ENCODE measurements at places on chromosomes 16 and 17.

DNA sequence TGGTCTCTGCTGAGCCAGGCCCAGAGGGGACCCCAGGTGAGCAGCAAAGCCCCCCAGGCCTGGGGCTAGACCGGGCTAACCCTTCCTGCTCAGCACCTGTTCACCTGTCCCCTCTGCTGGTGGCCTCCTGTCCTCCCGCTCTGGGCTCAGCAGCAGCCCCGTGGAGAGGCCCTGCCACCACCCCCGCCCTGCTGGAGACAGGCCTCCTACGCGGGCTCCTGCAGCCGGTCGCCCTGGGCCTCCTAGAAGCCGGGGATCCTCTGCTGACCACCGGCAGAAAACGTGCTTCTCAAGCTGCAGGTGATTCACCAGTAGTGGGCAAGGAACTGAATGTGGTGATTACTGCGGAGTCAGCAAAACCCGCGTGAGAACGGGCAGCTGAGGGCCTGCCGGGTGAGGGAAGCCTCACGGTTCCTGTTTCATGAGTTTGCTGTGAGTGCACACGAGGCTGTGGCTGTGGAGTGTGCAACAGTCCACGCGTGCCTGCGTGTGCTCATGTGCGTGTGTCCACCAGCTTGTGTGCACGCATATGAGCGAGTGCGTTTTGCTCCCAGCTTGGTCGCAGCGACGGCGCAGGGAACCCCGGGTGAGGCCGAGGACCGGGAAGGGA lies 792 bp downstream of the SECTM1 start:
- no peak for DNase-seq

- peak; percentile 27 for DNase-seq
Observed at GRCh38 chr16:11361701-11362451, 16.6 kb downstream of the RMI2 start.

DNA sequence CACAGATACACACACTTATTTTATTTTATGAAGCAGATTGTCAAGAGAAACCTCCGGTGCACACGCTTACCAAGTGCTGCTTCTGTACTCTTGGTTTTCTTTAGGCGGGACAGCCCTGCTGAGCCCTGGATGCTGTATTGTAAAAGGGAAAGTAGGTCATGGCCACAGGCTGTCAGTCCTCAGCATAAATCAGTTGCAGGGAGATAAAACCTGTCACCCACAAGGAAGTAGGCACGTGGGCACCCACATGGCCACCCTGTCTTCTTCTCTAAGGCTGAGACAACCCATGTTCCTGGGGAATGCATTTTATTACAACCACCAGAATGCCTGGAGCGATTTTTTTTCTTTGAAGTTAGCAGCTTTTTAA lies 59.3 kb downstream of the ASIC2 start:
- peak; percentile 7 for DNase-seq

GRCh38 chr16:228151-228851 lies 948 bp downstream of the LUC7L start:
- DNase-seq = peak; percentile 54

GRCh38 chr16:65922923-65923322 lies 443.6 kb upstream of the CDH5 start:
- no peak for DNase-seq

DNA sequence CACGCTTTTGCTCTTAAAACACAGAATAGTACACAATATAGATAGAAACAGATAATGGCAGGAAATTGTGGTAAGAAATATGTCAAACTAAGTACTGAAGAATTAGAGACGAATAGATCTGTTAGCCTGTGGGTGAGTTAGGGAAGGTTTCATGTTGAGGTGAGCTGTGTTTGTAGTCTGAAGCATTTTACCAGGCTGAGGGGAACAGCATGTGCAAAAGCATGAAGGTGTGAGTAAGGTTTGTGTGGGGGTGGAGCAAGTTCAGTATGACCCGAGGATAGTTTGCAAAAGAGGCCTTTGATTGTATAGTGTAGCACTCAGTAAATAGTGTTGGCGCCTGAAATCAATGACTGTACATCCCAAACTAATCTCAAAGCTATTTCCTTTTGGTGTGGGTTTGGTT lies 13.8 kb downstream of the IGSF6 start:
- DNase-seq = no peak

DNA sequence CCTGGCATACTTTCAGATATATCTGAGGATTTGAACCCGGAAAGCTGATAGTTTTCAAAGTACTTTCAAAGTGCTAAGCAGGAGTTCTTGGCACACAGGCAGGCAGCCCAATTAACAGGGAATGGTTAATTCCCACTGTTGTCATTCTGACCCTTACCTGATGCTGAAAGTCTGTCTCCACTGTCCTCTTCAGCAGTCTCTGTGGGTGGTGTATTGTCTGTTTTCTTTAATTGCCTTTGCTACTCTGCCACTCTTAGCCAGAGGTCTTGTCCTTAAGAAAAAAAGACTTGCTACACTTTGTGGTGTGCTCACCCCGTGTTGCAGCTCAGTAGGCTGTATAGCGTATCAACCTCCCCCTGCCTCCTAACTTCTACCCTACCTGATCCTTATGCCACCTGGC lies 63.2 kb upstream of the SLC12A3 start:
- DNase-seq = no peak

DNA sequence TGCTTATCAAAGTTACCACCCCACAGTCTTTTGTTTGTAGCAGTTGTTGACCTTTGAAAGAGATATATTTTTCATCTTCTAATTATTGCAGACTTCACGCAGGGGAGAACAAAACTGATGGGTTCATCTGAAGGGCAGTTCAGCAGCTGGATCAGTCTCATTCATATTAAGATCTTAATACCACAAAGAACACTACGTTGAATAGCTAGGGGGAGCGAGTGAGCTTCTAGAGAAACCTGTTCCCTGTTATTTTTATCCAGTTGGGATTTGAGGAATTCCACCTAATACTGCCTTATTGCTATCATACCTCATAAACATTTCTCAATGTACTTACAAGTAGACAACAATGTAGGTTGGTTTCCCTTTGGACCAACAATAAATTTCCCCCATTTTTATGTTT lies 306.1 kb upstream of the KIF2B start:
- DNase-seq = no peak

GRCh38 chr16:77531752-77532151 lies 96.9 kb upstream of the ADAMTS18 start:
- DNase-seq = no peak

DNA sequence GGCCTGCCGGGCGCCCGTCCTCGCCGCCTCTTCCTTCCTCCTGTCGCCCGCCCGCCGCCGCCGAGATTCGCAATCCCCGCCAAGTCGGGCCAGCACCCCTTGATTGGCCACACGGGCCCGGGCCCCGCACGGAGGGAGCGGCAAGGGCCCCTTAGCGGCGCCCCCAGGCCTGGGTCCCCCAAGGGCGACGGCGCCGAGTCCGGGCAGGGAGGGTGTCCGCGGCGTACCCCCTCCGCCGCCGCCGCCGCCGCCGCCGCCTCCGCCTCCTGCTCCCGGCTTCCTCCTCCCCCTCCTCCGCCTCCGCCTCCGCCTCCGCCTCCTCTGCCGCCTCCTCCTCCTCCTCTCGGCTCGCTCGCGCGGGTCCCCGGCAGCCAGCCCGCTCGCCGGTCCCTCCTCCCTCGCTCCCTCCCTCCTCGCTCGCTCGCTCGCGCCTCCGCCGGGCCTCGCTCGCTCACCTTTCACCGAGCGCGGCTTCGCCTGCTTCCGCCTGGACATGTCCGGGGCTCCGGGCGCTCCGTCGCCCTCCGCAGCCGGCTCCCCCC lies 561 bp downstream of the ZNF423 start:
- DNase-seq = peak; percentile 44

DNA sequence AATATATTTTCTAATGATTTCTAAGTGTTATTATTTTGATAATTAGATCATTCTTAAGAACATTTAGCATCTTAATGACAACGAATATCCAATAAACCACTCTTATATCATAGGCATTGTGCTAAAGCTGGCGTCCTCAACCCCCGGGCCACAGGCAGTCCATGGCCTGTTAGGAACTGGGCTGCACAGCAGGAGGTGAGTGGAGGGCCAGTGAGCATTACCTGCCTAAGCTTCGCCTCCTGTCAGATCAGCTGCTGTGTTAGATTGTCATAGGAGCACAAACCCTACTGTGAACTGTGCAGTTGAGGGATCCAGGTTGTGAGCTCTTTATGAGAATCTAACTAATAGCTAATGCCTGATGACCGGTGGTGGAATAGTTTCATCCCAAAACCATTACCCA lies 3.7 kb downstream of the DUXB start:
- DNase-seq = no peak

DNA sequence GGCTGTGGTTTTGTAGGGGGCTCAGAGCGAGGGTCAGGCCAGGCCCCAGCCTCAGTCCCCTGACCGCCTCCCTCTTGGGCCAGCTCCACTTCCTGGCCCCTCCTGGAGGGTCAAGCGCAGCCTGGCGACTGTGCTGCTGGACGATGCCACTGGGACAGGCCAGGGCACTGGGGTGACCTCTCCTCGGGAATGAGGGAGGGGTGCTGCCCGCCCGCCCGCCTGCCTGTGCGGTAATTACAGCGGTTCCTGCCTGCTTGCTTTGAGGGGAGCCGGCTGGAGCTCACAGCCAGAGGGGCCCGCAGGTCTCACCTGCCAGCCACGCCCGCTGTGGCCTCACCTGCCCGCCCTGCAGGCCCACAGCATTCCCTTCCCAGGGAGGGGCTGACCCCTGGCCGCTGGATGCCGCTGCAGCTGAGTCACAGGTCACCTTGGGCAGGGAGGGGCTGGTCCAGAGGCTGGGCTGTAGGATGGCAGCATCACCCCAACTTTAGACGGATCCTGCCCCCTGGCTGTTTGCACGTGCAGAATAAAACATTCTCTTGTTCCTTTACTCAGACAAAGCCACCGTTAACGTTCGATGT lies 76.7 kb upstream of the CBX4 start:
- DNase-seq = no peak

DNA sequence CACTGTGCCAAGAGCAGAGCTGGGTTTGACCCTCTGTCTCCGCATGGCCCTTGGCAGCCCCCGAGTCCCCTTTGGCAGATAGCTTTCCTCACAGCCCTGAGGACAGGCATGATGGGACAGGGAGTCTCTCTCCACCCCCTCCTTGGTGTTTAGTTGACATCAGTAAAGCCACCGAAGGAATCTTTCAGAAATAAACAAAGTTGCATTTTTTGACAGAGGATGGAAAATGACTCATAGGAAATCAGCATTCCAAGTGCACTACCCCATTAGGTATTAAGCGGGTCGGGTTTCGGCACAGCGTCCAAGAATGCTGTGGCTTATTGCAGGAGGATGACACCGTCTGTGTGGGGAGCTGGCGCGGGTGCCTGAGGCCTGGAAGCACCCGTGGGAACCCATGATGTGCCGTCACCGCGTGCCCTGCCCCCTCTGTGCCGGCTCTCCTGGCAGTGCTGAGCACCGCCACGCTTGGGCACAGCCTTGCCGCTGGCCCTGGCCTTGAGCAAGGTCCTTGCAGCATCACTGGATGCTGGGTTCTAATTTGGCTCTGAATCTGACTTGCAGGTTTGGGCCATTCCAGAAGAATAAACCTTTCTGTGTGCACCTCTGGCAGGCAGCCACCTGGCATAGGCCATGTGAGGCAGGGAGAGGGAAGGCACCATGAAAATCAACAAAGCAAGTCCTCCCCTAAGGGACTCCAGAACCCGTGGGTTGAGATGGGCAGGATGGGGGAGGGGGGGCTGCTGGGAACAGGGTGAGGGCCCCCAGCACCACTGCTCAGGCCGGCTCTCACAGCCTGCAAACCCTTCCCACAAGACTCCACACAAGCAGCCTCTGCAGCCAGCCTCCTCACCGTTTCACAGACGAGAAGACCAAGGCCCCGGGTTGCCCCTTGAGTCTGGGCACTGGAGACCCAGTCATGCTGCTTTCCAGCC lies 50.5 kb upstream of the ZNF469 start:
- no peak for DNase-seq

GRCh38 chr17:76625496-76625895 lies 18.1 kb downstream of the ST6GALNAC1 start:
- DNase-seq = no peak

DNA sequence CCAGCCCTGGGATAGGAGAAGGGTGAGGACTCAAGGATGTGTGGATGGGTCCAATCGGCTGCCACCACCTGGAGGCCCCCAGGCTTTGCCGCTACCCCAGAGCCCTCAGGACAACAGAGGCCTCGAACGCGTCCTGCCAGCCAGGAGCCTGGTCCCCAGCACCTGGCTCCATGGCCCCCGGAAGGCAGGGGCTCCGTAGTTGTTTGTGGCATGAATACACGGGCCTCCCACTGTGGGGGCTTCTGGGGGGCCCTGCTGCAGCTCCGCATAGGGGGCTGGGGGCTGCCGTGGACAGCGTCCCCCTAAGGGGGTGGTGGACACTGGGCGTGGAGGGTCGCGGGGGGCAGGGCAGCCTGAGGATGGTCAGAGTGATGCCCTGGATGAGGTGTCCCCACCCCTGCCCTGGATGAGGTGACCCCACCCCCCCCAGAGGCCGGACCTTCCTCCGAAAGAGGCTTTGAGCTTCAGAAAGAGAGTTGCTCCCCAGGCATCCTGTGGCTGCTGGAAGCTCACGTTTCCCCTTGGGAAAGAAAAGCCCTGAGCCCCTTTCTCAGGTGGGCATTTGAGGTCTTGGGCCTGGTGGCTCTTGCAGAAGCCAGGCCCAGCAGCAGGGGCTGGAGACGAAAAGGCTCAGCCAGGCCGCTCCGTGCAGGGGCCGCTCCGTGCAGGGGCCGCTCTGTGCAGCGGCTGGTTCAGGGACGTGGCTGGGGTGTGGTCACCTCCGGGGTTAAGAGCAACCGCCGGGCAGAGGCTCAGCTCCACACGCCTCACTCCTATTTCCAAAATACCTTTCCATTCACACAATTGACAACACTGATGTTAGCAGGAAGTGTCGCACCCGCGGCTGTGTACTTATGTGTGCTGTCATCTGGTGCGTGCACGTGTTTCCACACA lies 40.3 kb upstream of the GNG13 start:
- no peak for DNase-seq

DNA sequence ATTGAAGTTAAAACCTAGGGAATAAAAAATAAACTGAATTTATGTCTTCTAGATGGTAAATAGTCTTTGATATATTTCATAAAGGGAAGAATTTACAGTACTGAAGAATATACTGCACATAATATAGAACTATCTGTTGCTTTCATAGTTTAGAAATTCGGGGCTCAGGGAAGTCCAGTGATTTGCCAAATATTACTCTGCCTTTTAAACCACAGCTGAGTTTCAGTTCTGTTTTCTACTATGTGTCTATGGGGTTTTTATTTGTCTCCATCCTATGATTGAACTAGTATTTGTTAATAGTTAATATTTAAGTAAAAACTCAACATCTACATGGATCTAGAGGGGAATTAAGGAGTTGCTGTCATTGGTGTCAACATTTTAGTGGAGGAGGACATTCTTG lies 715.0 kb upstream of the CDH8 start:
- DNase-seq = no peak

GRCh38 chr17:51921500-51921899 lies 237.0 kb downstream of the CA10 start:
- DNase-seq = no peak

DNA sequence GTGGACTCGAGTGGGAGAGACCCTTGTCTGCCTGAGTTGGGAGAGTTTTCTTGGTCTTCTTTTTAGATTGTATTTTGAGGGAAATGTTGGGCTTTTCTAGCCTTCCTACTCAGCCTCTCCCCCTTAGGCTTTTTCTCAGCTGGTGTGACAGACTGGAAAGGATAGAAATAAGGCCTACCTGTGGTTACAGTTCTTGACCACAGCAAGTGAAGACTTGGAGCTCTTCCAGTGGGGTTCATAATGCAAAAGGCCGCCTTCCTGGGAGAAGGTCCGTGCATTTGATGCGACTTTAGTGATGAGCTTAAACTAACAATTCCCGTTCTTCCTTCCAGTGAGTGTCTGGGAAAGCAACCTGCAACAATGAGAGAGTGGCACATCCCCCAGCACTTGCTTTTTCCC lies 56.8 kb downstream of the B9D1 start:
- DNase-seq = no peak

- DNase-seq = no peak
Observed at GRCh38 chr17:40460968-40461731, 17.9 kb downstream of the IGFBP4 start.

All from CD4-positive, CD25-positive, alpha-beta regulatory T cell (primary cell).